GM12891 (cell line): ENCODE measurements at places on chromosomes 2 and 18.

DNA sequence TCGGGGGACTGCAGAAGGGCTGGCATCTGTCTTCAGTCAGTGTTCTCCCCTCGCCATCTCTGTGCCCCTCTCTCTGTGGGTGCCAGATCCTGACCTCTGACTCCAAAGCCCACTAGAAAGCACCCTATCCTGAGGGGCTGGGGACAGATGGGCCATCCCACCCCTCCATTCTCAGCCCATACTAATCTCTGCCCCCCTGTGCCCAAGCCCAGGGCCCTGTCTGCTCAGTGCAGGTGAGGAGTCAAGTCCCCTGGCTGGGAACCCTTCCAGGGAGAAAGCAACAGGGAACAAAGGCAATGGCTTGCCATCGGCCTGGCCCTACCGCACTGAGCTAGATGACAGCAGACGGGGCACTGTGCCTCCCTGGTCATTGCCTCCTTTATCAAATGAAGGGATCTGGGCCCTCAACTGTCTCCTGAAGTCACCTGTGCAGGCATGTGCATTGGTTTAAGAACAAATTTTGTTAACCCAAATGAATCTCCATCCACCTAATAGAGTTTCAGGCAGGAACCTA, 42.7 kb upstream of the ID2 start:
- DNase-seq, result no peak

DNA sequence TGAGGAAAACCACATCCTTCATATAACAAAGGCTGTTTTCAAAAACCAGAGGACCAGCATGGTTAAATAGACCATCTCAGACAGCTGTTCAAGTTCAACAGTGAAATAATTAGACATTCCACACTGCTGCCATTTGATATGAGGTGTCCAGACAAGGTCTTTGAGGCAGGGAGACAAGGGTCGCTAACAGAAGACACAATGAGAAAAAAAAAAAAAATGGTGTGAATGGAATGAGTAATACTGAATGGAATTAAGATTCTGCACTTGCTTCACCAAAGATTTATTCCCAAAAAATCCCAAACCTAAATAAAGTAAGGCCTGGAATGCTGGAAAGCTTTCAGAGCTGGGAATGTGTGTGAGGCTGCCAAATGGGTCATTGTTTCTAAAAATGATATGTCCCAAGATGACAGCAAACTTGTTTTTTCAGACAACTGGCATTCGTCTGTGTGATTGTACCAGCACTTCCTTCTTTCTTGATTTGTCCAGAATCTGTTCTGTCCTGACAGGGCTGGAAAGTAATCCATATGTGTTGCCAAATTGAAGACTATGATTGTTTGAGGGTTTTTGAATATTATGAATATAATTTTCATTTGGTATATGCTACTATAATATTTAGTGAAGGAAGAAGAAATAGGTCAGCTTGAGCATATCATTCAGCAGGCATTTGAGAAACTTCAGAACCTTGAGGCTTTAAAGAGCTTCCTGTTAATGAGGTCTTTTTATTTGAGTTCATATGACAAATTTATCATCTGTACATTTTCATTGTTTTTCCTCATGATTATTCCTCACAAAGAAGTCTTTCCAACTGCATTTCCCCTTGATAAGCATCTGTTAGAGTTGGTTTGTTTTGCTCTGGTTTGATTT, 85.2 kb upstream of the ITGA4 start:
- no peak for DNase-seq

GRCh38 chr2:233084488-233084887, 24.3 kb downstream of the INPP5D start:
- DNase-seq, result no peak

DNA sequence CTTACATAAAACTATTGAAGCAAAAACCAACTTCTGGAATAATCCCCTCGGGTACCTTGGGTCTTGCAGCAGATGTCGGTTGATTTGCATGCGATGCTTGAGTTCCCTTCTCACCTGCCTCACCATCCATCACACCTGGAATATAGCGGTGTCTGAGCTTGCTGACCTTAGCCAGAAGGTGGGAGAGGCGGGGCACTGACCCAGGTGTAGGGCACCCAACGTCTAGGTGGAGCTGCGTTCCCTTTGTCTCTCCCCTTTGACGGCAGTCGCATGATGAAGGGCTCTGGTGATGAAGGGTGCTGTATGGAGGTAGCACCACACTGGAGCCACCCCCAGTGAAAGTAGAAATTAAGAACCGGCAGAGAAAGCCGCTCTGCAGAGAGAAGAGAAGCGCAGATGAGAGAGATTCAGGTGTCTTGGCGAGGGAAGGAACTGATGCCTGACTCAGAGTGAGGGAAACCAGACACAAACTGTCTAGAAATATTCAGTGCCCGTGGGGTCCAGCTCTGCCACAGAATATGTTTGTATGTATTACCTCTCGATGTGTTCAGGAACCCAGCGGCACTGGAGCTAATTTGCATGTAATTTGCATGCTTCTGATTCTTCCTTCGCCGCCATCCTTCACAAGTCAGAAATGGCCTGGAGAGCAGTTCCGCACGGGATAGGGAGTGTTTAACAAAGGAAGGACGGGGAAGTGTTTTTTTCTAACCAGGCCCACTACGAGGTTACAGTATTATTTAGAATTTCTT, 19.4 kb upstream of the MBP start:
- DNase-seq, result no peak

DNA sequence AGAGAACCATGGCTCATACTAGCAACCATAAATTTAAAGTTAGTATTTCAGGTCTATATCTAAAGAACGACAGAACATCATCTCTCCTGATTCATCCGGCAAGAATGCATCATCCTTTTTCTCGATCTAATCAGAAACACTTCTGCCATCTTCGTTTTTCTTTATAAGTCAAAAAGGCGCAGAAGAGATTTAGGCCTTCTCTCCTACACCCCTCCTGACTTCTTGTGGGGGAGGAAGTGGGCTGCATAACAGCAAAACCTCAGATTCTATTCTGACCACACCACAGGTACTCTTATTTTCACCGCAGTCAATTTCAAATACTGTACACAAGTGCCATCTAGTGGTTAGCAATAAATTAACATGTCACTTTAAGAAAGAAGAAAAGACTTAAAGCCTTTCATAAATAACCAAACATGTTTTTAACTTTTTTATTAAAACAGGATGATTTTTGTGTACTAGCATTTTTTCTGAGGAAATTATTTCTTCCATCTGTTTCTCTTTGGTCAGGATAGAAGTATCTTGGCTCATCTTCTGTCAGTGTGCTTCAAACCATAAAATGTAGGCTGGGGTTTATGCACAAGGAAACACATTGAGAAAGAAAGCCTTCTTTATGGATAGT, 48.4 kb upstream of the PIK3C3 start:
- DNase-seq, result peak; percentile 32

- DNase-seq, result no peak
Observed at GRCh38 chr2:223723954-223724411, 113.4 kb downstream of the AP1S3 start.
